ENCODE measurements at places on chromosomes 2 and 18. TPM values are rescaled to one million over a fixed set of nuclear protein-coding genes. Genes with fewer than 3 reads are reported as not detected.

Gene ABCG8
- total RNA-seq: under 0.01 TPM

Gene TMEM37
- total RNA-seq: 2.1 TPM

Gene SLC30A3
- 0.52 TPM for total RNA-seq

Gene GNLY
- total RNA-seq: not detected

Data from skeletal muscle tissue (tissue), 5 donors.